Stimulated activated CD4-positive, alpha-beta T cell treated with anti-CD3 and anti-CD28 coated beads, Interleukin-12 subunit alpha, Interleukin-12 subunit beta, amount 100 ng/mL, for 48 hours (primary cell): ENCODE measurements at places on chromosomes 7 and 10.

DNA sequence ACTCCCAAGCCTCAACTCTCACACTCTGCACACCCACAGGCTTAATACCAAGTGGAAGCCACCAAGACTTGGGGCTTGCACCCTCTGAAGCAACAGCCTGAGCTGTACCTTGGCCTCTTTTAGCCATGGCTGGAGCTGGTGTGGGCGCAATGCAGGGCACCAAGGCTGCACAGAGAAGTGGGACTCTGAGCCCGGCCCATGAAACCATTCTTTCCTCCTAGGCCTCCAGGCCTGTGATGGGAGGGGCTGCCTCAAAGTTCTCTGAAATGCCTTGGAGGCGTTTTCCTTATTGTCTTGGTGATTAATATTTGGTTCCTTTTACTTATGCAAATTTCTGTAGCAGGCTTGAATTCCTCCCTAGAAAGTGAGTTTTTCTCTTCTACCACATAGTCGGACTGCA is 276.6 kb downstream of the PAXIP1 start:
- DNase-seq = no peak

- DNase-seq = no peak
Measured at GRCh38 chr7:88092676-88092999, 127.2 kb downstream of the SRI start.

DNA sequence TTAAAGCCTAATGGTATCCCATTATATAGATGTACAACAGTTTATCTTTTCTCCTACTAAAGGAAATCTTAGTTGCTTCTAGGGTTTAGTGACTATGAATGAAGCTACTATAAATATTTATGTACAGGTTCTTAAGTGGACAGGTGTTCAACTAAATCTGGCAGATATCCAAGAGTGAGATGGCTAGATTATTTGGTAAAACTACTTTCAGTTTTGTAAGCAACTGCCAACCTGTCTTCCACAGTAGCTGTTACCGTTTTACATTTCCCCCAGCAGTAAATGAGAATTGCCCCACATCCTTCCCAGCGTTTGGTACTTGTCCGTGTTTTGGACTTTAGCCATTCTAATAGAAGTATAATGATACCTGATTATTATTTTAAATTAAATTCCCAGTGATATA is 144.9 kb upstream of the MAGI2 start:
- no peak for DNase-seq

DNA sequence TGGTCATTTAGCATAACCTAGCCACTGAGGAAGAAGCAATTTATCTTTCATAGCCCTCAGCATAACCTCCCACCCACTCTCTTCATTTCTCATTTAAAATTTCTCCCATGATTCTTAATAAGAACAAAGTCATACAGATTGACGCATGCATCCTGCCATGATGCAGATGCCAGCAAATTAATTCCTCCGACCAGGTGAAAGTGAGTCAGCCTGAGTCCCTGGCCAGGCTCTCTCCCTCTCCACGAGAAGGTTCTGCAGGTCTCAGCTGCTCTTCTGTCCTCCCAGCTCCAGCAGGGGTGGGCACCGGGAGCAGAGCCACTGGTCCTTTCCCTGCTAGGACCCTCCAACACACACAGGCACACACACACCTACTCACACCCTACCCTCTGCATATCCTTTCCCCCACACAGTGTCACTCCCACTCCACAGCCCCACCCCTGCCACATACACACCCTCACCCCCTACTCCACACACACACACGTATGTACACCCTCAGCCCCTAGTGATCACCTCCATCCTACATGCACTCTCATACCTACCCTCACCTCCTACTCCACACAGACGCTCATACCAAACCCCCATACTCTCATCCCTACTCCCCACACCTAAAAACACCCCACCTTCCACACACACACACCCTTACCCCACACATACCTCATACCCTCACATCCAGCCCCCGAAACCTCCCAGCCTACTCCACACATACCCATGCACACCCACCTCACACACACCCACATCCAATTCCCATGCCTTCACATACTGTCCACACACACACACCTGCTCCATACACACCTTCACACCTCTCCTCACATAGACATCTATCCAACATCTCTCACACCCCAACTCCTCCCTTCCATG is 78.0 kb downstream of the FAM13C start:
- no peak for DNase-seq

GRCh38 chr10:132224343-132225072 is 37.8 kb downstream of the DPYSL4 start:
- DNase-seq = no peak

GRCh38 chr7:96017877-96018276 is 245.5 kb downstream of the DYNC1I1 start:
- DNase-seq = no peak

- DNase-seq = no peak
Measured at GRCh38 chr7:24939416-24939815, 40.6 kb downstream of the OSBPL3 start.

DNA sequence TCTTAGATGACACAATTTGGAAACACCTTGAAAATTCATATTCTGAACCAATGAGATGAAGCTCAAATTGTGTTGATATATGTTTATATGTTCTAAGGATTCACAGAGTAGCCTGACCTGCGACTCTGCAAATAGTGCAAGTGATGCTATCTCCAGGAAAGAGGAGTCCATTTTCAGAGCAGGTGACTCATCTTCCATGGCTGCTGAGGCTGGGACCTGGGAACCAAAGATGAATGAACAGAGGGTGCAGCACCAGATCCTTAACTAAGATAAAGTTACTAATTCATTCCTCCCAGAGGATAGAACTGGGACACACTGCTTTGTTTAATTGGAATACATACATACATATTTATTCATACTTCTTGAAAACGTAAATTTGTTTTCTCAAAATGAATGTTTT is 240.6 kb upstream of the SEMA3C start:
- DNase-seq = no peak

- no peak for DNase-seq
Measured at GRCh38 chr10:48878091-48878490, 61.5 kb downstream of the LRRC18 start.

GRCh38 chr10:81096558-81096957 is 558.9 kb downstream of the SH2D4B start:
- DNase-seq = no peak

GRCh38 chr10:113304726-113305125 is 248.1 kb upstream of the HABP2 start:
- DNase-seq = no peak

GRCh38 chr10:23293145-23293724 is 51.4 kb downstream of the C10orf67 start:
- DNase-seq = peak; percentile 58

- DNase-seq = no peak
Measured at GRCh38 chr10:17134737-17135260, 5.2 kb upstream of the CUBN start.

DNA sequence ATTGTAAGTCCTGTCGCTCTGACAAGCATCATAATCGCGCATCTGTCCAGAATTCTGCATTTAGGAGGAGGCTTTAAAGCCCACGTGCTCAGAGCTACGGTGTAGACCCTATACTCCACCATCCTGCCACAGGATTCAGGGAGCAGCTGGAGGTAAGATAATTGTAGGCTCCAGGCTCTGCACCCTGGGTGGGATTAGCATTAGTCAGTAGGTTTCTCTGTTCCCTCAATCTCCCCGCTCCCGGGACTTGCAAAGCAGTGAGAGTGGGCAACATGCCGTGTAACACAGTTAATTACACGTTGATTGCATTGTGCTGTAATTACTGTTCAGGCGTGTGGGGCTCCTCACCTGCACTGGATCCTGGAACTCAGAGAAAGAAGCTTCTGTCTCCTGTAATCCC is 89.3 kb upstream of the CUX1 start:
- no peak for DNase-seq

GRCh38 chr7:18659746-18660145 is 164.2 kb downstream of the HDAC9 start:
- no peak for DNase-seq

GRCh38 chr10:123878666-123879303 is 12.8 kb downstream of the CPXM2 start:
- no peak for DNase-seq

DNA sequence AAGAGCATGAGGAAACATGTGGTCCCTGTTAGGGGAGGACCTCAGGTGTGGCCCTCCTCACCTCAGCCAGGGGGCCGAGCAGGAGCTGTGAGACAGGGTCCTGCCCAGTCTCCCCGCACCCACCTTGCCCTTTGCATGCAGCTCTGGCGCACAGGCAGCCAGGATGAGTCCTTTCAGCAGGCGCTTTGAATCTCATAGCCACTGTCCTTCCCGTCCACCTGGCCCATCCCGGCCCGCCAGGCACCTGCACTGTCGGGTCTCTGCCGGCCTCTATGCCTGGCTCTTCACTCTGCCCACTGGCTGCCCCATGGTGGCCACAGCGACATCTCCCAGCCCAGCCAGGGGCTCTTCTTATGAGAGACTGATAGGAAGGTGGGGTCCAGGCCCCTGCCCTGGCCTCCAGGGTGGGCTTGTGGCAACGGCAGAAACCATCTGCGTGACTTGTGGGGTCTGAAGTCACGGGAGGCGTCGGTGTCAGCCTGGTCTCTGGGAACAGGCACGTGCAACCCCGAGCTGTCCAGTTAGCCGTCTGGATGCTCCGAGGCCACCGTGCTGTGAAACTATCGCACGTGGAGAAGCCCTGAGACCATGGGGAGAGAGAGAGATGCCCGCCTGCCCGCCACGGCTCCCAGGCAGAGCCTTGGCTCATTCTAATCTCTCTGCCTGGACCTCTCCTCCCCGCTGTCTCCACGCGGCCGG is 37.4 kb downstream of the FOXL3 start:
- no peak for DNase-seq

GRCh38 chr10:22551681-22552365 is 162.6 kb downstream of the PIP4K2A start:
- no peak for DNase-seq

- DNase-seq = peak; percentile 51
Measured at GRCh38 chr7:44534501-44534900, 6.6 kb downstream of the NPC1L1 start.

DNA sequence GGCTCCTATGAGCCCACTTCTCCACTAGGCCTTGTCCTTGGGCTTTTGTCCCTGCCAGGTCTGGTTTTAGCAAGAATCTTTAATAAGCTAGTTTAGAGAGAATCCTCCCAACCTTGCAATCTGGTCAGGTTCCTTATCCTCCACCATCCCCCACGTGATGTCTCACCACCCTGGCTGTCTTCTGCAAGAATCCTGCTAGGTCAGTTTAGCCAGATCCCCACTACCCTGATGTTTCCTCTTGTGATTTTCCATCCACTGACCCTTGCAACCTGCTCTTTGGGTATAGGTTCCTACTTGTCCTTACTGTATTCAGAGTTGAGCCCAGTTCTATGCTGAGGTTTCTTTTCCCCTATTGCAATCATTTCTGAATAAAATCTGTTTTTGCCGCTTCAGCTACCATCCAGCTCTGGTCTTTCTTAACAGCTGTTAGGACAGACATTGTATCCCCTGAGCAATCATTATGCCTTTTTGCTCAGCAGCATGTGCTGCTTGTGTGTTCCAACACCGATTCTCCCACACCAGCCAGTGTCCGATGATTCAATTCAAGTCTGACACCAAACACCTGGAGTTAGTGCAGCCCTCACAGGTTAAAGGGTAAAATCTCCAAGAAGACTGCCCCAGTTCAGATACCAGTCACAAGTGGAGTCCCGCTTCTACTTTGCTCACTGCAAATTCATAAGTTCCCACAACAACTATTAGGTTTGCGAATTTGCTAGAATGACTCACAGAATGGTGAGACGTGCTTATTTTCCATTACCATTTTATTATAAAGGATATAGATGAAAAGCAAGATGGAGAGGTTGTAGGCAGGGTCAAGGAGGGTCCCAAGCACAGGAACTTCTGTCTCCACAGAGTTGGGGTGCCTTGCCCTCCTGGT is 62.2 kb upstream of the ADCY1 start:
- DNase-seq = no peak

GRCh38 chr7:35695473-35695850 is 527 bp upstream of the HERPUD2 start:
- no peak for DNase-seq

- no peak for DNase-seq
Measured at GRCh38 chr10:127919418-127920271, 12.7 kb downstream of the PTPRE start.

DNA sequence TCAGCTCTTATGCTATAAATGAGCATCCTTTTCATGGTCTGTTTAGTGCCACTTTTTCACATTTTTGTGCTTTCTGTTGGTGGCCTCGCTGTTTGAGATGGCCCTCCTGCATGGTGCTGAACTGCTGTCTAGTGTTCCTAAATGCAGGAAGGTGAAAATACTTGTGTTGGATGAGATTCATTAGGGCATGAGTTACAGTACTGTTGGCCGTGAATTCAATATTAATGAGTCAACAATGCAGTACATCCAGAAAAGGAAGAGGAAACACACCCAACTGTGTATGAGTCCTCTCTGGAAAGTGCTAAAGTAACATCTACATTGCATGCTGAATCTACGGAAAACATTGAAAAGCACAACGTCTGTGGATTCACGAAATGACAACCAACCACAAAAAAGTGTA is 124.0 kb downstream of the HERPUD2 start:
- no peak for DNase-seq

- no peak for DNase-seq
Measured at GRCh38 chr7:24477398-24478136, 95.7 kb upstream of the PALS2 start.

GRCh38 chr10:46091080-46091827 is 45.2 kb upstream of the MSMB start:
- no peak for DNase-seq

- no peak for DNase-seq
Measured at GRCh38 chr10:49649294-49649693, 30.2 kb upstream of the C10orf53 start.

DNA sequence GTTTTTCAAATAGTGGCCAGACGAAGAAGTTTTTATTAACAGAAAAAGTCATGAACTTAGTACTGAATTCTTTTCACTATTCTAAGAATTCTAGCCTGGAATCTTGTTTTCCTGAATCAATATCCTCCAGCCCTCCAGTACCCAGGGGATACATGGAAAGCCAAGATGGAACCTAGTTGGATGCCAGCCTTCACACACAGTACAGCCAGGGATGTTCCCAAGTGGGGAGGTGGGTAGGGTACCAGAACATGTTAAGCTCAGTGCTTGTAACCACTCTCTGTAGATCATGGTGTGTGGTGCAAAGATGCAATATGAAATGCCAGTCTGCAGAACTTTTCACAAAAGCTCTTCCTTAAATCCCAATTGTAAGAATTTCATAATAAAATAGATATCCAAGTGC is 128.0 kb downstream of the POU6F2 start:
- DNase-seq = no peak

GRCh38 chr10:22764639-22765038 is 50.3 kb upstream of the PIP4K2A start:
- no peak for DNase-seq

- DNase-seq = no peak
Measured at GRCh38 chr7:115356999-115357702, 435.3 kb downstream of the MDFIC start.

GRCh38 chr7:159098424-159098786 is 46.3 kb downstream of the VIPR2 start:
- no peak for DNase-seq

- no peak for DNase-seq
Measured at GRCh38 chr10:32167450-32167849, 111.2 kb upstream of the KIF5B start.

- no peak for DNase-seq
Measured at GRCh38 chr7:1290026-1290678, 57.5 kb downstream of the UNCX start.
